Mammary microvascular endothelial cell (primary cell): ENCODE measurements at places on chromosomes 11 and 22. TPM values are rescaled to one million over a fixed set of nuclear protein-coding genes. Genes with fewer than 3 reads are reported as not detected.

SLC2A11 gene
- 4.5 and 5.0 TPM in 2 replicates for total RNA-seq

MS4A6A gene
- not detected in 2 replicates for total RNA-seq

MPZL2 gene
- 129 and 135 TPM in 2 replicates for total RNA-seq

RTN4R gene
- total RNA-seq = 0.69 and 1.4 TPM in 2 replicates

CHRNA10 gene
- total RNA-seq = 0.05 TPM in 1 of 2 replicates, not detected in the other

PDE2A gene
- total RNA-seq = 105 and 112 TPM in 2 replicates

TEX54 gene
- not detected in 2 replicates for total RNA-seq

OR4A16 gene
- total RNA-seq = not detected in 2 replicates

MMP13 gene
- not detected in 2 replicates for total RNA-seq

OR51E2 gene
- not detected in 2 replicates for total RNA-seq

NXPE2 gene
- total RNA-seq = not detected in 2 replicates

LRP5 gene
- 6.9 and 7.3 TPM in 2 replicates for total RNA-seq

CASP5 gene
- not detected in 2 replicates for total RNA-seq

XKR3 gene
- total RNA-seq = not detected in 2 replicates
